ENCODE measurements at places on chromosomes 7 and 10.

DNA sequence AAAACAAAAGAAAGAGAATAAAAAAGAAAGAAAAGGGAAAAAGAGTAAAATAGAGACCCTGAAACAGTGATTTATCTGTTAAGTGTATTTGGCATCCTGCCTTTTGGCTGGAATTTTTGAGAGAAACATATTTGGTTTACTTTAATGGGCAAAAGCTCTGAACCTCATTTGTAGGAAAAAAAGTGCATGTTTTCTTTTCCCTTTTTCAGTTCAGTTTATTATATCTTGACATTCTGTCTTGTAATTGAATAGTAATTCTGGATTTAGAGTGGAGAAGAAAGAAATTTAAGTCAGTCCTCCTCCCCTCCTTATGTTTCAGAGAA is 69.5 kb downstream of the ARID5B start:
- DNase-seq, result no peak

DNA sequence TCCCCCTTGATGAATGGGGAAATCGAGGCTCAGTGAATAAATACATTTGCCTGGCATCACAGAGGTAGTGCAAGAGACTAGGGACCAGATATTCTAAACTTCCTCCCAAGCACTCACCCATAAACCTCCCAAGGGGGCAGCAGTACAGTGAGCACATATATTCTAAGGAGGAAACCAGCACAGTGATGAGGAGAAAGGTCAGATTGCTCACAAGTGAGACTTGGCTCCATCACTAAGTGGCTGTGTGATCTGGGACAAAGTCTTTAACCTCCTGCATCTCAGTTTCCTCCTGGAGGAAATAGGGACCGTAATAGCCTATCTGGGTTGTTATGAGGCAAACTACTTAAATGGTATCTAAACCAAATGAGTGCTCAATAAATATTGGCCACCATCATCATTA is 4.3 kb downstream of the PLXNA4 start:
- no peak for DNase-seq

- no peak for DNase-seq
Measured at GRCh38 chr7:158811461-158811860, 17.8 kb downstream of the ESYT2 start.

GRCh38 chr10:44306147-44306710 is 78.7 kb downstream of the CXCL12 start:
- DNase-seq, result no peak

DNA sequence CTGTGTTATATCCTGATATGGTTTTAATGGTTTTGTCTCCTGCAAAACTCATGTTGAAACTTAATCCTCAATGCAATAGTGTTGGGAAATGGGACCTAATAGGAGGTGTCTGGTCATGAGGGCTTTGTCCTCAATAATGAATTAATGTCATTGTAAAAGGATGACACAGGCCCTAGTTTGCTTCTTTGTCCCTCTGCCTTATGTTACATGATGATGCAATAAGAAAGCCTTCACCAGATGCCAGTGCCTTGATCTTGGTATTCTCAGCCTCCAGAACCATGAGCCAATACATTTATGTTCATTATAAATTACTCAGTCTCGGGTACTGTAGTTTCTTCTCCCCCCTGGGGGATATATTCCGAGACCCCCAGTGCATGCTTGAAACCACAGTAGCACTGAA is 1247.4 kb upstream of the SORCS1 start:
- DNase-seq, result no peak

- DNase-seq, result peak; percentile 51
Measured at GRCh38 chr10:62805231-62806099, 945 bp downstream of the ADO start.

DNA sequence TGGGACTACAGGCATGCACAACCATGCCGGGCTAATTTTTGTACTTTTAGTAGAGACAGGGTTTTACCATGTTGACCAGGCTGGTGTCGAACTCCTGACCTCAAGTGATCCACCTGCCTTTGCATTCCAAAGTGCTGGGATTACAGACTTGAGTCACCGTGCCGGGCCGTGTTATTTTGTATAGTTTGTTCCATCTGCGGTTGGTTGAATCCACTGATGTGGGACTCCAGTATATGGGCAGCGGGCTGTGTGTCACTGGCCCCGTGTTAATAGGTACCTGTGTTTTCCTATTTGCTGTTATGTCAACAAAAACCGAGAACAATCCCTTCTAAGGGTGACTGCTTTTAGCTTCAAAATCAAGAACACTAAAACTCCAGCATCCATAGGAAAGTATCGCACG is 297.6 kb upstream of the PITRM1 start:
- no peak for DNase-seq

GRCh38 chr7:105637755-105638154 is 56.5 kb upstream of the EFCAB10 start:
- no peak for DNase-seq

- no peak for DNase-seq
Measured at GRCh38 chr10:114394531-114394930, 9.8 kb downstream of the AFAP1L2 start.

DNA sequence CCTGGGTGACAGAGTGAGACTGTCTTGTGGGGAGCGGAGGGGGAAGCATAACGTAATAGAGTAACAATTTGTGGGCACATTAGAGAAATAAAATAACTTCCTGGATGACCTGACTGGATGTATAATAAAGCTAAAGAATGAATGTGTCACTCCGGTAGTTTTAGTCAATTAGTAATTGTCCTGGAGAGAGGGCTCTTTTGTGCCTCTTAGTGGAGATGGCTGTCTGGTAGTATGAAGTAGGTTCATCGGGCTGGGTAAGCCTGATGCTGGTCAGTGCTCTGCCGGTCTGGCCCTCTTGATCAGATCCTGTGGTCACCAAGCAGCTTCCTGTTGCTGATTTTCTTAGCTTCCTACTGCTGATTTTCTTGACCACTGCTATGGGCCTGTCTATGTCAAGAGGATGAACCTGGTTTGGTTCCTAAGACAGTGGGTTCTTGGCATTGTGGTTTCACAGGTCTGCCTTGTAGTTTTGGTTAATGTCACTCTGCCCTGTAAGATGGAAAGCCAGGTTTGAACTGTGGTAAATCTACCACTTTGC is 34.1 kb downstream of the ZRANB1 start:
- no peak for DNase-seq

- DNase-seq, result no peak
Measured at GRCh38 chr10:77513781-77514331, 123.8 kb downstream of the KCNMA1 start.

DNA sequence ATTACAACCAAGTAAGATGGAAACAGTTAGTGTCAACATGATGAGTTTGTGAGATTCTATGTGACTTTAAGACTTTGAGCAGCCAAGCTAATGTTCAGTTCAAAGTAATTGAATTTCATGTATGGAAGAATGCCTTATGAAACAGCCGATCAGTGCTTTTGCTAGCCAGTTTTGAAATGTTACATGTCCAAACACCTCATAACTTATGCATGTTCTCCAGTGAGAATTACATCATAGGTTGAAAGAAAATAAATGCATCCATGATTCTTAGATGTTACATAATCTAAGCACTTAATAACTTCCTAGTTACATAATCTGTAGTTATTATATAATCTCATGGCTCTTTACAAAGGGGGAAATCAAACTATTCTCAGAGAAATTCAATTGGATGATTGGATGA is 211.3 kb downstream of the BICC1 start:
- DNase-seq, result no peak

DNA sequence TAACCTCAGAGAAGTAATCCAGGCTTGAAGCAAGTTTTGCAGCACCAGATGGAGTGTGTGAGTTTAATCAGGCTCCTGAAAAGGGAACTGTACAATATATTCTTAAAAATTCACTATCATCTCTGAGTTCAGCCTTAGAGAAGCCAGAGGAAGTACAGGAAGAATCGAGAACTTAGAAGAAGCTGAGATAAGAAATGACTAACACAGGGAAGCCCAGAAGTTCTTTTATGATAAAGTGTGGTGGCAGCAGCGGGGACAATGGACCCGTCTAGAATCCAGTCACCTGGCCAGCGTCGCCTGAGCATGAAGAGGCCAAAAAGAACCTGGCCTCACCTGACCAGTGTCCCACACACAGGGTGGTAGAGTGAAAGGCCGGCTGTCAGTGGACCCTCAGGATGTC is 161.0 kb downstream of the USP6NL start:
- DNase-seq, result no peak

DNA sequence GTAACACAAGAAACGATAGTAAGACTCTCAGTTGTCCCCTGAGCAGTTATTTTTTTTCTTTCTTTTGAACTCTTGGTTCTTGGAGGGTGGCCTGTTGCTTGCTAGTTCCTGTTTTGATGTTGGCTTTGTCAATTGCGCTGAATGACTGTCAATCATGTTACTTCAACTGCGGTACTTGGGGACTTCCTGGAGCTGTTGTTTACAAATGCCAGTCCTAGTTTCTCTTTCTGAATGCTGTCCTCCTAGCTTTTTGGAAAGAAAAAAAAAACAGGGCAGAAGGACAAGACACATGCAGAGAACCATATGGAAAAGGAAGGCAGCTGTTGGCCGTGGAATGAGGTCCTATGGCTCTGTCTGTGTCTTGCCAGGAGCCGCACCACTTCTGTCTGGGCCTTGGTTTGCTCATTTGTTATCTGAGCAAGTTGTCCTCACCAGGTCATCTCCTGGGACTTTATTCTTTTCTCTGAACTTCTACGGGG is 7.0 kb upstream of the PDCD4 start:
- no peak for DNase-seq

GRCh38 chr10:68153473-68154210 is 44.4 kb downstream of the MYPN start:
- no peak for DNase-seq

DNA sequence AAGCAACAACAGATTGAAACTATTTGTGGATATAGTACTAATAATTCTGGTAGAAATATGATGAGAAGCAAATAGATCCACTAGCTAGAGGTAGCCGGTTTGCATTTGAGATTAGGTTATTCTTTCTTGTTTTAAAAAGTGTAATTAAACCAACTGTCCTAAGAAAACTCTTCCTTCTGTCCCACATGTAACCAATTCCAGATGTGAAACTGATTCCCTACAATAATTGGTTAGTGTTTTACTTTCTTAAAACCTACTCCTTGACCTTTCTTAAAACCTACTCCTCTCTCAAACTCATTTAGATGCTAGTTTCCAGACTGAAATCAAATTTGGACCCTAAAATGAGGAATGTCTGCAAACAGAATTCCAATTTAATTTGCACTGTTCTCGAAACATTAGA is 521.5 kb downstream of the SUGCT start:
- DNase-seq, result no peak

DNA sequence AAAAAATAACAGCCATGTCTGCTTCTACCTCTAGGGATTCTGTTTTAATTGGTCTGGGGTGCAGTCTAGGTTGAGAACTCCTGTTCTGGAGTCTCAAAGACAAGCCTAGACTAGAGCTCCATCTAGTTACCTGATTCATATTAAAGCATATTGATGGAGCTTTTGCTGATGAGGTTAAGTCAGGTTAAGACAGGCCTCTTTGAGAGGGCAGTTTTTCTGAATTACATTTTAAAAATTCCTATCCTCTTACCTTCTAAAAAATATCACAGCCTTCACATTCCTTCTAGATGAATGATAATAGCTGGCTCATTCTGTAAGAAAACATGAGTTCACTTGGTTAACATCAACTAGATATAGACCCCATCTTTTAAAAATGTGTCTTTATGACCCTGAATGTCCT is 28.9 kb downstream of the MGAM start:
- DNase-seq, result no peak

GRCh38 chr10:103781329-103782061 is 73.9 kb downstream of the SH3PXD2A start:
- DNase-seq, result no peak

GRCh38 chr10:101879456-101880231 is 36.0 kb upstream of the KCNIP2 start:
- DNase-seq, result no peak

DNA sequence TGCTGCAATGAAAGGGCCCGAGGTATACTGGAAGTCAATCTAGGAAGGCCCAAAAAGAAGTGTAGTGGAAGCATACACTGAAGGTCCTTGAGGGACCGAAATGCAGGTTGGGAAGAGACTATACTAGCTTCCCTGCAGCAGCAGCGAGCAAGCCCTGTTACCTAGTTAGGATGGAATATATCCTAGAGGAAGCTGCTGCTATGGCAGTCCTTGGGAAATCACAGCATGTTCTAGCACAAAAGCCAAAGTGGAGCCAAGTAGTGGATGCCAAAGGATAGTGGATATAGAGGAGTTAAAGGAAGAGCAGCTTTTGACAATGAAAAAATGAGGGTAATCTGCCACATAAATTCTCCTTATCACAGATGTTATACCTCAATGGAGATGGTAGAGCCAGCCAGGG is 123.8 kb upstream of the STARD3NL start:
- no peak for DNase-seq

DNA sequence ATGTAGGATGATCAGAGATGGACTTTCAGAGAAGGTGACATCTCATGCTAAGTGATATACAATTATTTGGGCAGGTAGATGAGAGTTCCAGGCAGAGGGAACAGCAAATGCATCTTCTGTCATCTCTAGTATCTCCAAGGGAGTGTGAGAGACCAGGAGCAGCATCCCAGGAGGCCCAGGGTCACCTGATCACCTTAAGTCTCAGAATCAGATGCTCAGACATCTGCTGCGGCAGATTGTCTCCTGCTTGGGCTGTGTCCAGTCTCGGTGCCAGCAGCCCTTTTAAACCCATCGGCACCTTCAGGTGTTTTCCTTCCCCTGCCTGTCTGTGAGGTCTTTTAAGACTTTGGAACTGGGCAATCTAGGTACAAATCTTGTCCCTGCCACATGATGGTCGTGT is 690.6 kb downstream of the LRMDA start:
- DNase-seq, result no peak

DNA sequence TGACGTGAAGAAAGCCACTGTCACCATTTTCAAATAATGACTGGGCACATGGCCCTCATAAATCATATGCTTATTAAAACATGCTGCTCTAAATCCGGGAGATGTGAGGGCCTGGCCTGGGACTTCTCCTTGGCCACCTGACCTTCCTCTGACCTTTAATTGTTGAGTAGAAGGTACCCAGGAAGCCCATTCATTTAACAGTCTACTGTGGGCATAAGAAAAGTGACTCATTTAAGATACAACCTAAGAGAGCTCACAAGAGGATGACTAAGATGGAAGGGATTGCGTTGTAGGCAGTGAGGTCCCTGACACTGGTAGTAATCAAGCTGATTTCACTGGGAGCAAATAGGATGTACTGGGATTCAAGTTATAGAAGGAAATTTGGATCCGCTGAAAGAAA is 203.4 kb upstream of the GPR26 start:
- no peak for DNase-seq

GRCh38 chr10:69220041-69220451 is at the start of gene HKDC1:
Gene HKDC1 (plus strand): TSS chr10:69220332. CDS start chr10:69220436, 104 bp downstream.
- DNase-seq, result no peak

- DNase-seq, result no peak
Measured at GRCh38 chr10:43885842-43886241, 237.2 kb upstream of the ZNF32 start.
